Activated CD8-positive, alpha-beta T cell treated with anti-CD3 and anti-CD28 coated beads for 36 hours (primary cell): ENCODE measurements at places on chromosomes 11 and 22. TPM values are rescaled to one million over a fixed set of nuclear protein-coding genes. Genes with fewer than 3 reads are reported as not detected.

The ASRGL1 gene
- 6.4 TPM for total RNA-seq

- DNase-seq: peak; percentile 74
- no peaks in the 10 kb centered on the region for H3K27me3 ChIP-seq
- peaks cover 35% of the 10 kb centered on the region for H3K36me3 ChIP-seq
- H3K27ac ChIP-seq: peak overlapping the region; percentile 92
- peaks cover 17% of the 10 kb centered on the region for H3K4me1 ChIP-seq
Observed at GRCh38 chr22:31347251-31348008, 1.3 kb upstream of the PATZ1 start.

DNA sequence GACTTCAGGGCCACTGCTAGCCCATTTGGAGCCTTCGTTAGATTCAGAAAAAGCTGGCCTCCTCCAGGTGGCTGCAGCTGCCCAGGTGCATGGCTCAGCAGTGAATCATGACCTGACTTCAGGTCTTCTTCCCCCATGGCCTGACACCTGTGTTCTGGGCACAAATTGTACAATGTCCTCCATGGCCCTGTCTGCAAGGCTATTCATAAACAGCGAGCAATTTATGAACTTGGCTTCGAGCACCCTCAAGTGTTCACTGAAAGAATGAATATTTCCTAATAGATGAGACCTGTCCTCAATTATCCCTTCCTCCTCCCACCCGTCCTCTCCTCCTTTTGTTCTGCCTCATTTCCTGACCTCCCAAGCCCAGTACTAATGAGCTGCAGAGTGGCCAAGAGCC, 12.2 kb upstream of the VPS37C start:
- no peaks in the 10 kb centered on the region for H3K36me3 ChIP-seq
- H3K4me1 ChIP-seq: peaks cover 17% of the 10 kb centered on the region
- no peak for DNase-seq
- H3K4me3 ChIP-seq: no peak overlapping the region

The DEUP1 gene
- not detected for total RNA-seq

- no peak overlapping the region for H3K4me3 ChIP-seq
- H3K4me1 ChIP-seq: no peaks in the 10 kb centered on the region
- DNase-seq: no peak
Observed at GRCh38 chr11:27248576-27249509, 114.2 kb downstream of the CCDC34 start.

The MCHR1 gene
- not detected for total RNA-seq

The AIP gene
- total RNA-seq: 145 TPM

DNA sequence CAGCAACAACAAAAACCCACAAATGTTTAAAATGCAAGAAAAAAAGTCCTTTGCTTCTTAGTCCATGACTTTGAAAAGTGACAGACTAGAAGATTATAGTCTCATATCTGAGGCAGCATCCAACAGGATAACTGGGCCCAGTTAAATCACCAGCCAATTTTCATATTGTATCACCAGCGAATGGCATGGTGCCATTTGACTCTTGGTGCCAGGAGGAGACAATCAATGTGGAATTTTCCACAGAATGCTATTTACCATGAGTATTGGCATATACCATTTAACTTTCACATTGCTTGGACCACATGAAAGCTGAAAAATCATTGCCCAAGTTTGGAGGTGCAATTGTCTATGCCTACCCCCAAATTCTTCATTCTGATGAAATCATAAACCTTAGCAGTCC, 255.5 kb downstream of the TENM4 start:
- H3K27me3 ChIP-seq: no peaks in the 10 kb centered on the region
- H3K27ac ChIP-seq: no peak overlapping the region
- H3K36me3 ChIP-seq: no peaks in the 10 kb centered on the region
- no peak for DNase-seq

GRCh38 chr11:10351765-10352641, 47.1 kb downstream of the ADM start:
- no peak for DNase-seq
- no peaks in the 10 kb centered on the region for H3K36me3 ChIP-seq
- no peak overlapping the region for H3K27ac ChIP-seq
- H3K27me3 ChIP-seq: peaks cover 20% of the 10 kb centered on the region
- peaks cover 3% of the 10 kb centered on the region for H3K4me1 ChIP-seq

DNA sequence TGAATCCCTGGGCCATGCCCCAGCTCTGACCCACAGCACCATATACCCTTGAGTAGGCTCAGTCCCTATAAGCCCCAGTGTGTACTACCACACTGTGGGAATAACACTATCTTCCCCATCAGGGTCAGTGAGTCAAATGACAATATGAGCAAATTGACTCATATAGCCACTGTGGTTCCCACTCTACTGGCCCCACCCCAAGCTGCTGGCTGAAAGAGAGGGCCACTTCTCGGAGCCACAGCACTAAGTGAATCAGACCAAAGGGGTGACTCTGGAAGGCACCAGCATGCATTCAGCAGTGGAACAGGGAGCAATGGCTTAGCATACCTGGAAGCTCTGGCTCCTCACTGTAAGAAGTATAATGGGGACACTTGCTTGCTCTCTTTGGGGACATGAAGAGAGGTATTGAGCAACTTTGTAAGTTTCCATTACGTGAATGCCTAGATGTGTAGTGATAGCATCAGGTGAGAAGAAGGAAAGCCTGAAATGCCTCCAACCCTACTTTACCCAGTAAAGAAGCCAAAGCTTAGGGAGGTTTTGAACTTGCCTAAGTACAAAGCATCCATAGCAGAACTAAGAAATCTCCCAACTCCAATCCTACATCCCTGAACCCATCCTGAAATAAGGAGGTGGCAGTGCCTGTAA, 13.5 kb downstream of the CD59 start:
- peaks cover 38% of the 10 kb centered on the region for H3K4me1 ChIP-seq
- H3K4me3 ChIP-seq: no peak overlapping the region
- H3K27ac ChIP-seq: peak overlapping the region; percentile 50
- peak; percentile 71 for DNase-seq
- H3K27me3 ChIP-seq: no peaks in the 10 kb centered on the region
- peaks cover 13% of the 10 kb centered on the region for H3K36me3 ChIP-seq

The MEI1 gene
- total RNA-seq: 27.7 TPM

The LINC01488 gene
- total RNA-seq: not detected

GRCh38 chr11:102226702-102227490, 90.4 kb upstream of the BIRC3 start:
- DNase-seq: no peak
- H3K27ac ChIP-seq: no peak overlapping the region
- H3K36me3 ChIP-seq: no peaks in the 10 kb centered on the region
- H3K27me3 ChIP-seq: peaks cover 3% of the 10 kb centered on the region
- no peaks in the 10 kb centered on the region for H3K4me1 ChIP-seq
- H3K4me3 ChIP-seq: no peak overlapping the region

GRCh38 chr11:113384551-113384950, 3.0 kb upstream of the ANKK1 start:
- peaks cover 8% of the 10 kb centered on the region for H3K36me3 ChIP-seq
- no peak for DNase-seq
- peaks cover 2% of the 10 kb centered on the region for H3K27me3 ChIP-seq
- H3K4me3 ChIP-seq: no peak overlapping the region

DNA sequence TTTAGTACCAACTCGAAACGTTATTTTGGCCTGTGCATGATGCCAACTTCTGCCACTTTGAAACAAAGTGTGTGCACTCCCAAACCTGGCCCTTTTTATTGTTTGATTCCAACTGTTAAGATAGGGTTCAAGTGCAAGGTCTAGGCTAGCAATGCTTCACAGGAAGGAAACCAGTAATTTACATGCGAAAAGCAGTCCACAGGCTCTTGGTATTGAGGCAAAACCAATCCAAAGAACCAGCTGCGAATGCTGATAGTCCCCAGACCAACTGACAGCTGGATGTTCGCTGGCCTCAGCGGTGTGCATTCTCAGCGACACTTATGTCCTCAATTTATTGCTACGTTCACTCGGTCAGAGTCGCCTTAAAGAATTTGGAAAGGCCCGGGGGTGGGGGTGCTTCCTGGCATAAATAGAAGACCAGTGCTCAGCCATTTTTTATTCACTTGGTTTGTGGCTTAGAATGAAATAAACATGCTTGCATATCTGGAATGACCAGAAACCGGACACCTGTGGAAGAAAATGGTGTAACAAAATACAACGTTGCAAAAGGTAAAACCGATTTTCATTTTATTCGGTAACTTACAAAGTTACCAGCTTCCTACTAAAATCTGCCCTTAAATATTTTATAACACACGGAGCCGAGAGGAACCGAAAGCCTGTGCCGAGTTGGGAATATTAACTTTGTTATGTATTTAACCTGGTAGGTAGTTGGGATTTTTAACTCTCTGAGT, 1.6 kb downstream of the CPT1A start:
- H3K4me1 ChIP-seq: peaks cover 59% of the 10 kb centered on the region
- peak; percentile 37 for DNase-seq
- H3K36me3 ChIP-seq: no peaks in the 10 kb centered on the region
- peak overlapping the region; percentile 91 for H3K27ac ChIP-seq
- no peaks in the 10 kb centered on the region for H3K27me3 ChIP-seq

The BRSK2 gene
- 2.0 TPM for total RNA-seq

The ACCSL gene
- not detected for total RNA-seq

The TREH gene
- not detected for total RNA-seq

The NNMT gene
- total RNA-seq: not detected

GRCh38 chr11:86202013-86202336, 42.6 kb upstream of the EED start:
- H3K4me3 ChIP-seq: no peak overlapping the region
- no peaks in the 10 kb centered on the region for H3K36me3 ChIP-seq
- H3K27me3 ChIP-seq: no peaks in the 10 kb centered on the region
- H3K4me1 ChIP-seq: peaks cover 6% of the 10 kb centered on the region

GRCh38 chr11:27233654-27234042, 129.4 kb downstream of the CCDC34 start:
- H3K36me3 ChIP-seq: no peaks in the 10 kb centered on the region
- peaks cover 7% of the 10 kb centered on the region for H3K27me3 ChIP-seq
- H3K4me1 ChIP-seq: no peaks in the 10 kb centered on the region
- no peak overlapping the region for H3K4me3 ChIP-seq

GRCh38 chr22:49913026-49913425, 5.2 kb downstream of the ALG12 start:
- H3K27ac ChIP-seq: no peak overlapping the region
- H3K4me3 ChIP-seq: no peak overlapping the region
- peaks cover 5% of the 10 kb centered on the region for H3K4me1 ChIP-seq
- peaks cover 4% of the 10 kb centered on the region for H3K36me3 ChIP-seq
- no peak for DNase-seq
- no peaks in the 10 kb centered on the region for H3K27me3 ChIP-seq

- H3K4me3 ChIP-seq: no peak overlapping the region
- H3K36me3 ChIP-seq: no peaks in the 10 kb centered on the region
- H3K27ac ChIP-seq: no peak overlapping the region
- no peak for DNase-seq
Observed at GRCh38 chr11:128535468-128536457, 51.6 kb downstream of the ETS1 start.

- no peaks in the 10 kb centered on the region for H3K4me1 ChIP-seq
- H3K4me3 ChIP-seq: no peak overlapping the region
- no peak for DNase-seq
- no peaks in the 10 kb centered on the region for H3K36me3 ChIP-seq
- H3K27me3 ChIP-seq: peaks cover 20% of the 10 kb centered on the region
Observed at GRCh38 chr11:70079691-70080090, 1.6 kb downstream of the ANO1 start.

DNA sequence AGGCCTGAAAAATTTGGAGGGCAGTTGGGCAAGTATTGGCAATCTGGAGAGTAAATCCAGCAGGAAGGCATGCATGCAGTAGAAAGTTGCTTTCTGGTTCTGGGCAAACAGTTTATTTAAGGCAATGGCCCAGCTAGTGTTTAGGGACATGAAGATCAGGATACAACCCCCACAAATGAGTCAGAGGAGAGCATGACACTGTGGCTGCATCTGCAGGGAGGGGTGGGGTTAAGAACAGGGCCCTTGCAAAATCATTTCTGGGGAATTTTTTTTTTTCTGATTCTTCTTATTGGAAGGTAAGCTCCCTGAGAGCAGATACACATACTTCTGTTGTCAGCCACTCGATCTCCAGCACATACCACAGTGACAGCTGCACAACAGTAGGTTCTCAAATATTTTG, 61.1 kb downstream of the FDX1 start:
- no peaks in the 10 kb centered on the region for H3K36me3 ChIP-seq
- H3K4me1 ChIP-seq: no peaks in the 10 kb centered on the region
- H3K27ac ChIP-seq: no peak overlapping the region
- no peaks in the 10 kb centered on the region for H3K27me3 ChIP-seq

DNA sequence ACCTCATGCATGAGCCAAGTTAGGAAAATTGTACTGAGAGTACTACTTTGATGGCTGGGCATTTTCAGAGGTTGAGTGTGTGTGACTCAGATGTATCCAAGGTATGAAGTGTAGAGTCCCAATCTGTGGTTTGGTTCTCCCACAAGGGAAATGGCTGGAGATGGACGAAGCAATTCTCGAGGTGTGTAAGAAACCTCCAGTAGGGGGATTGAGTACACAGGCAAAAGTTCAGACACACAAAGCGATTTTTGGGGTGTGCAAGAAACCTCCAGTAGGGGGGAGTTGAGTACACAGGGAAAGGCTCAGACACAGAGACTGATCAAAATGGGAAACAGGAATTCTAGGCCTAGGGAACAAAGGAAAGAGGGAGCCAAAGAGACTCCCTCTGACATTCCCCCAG, 1536.3 kb downstream of the FAM181B start:
- DNase-seq: no peak
- no peak overlapping the region for H3K4me3 ChIP-seq
- no peaks in the 10 kb centered on the region for H3K4me1 ChIP-seq
- no peaks in the 10 kb centered on the region for H3K36me3 ChIP-seq
- H3K27ac ChIP-seq: no peak overlapping the region
- H3K27me3 ChIP-seq: no peaks in the 10 kb centered on the region

The FGF19 gene
- total RNA-seq: not detected

GRCh38 chr11:126561327-126561893, 205.9 kb downstream of the ST3GAL4 start:
- H3K4me1 ChIP-seq: no peaks in the 10 kb centered on the region
- peaks cover 6% of the 10 kb centered on the region for H3K27me3 ChIP-seq
- no peak overlapping the region for H3K27ac ChIP-seq
- no peaks in the 10 kb centered on the region for H3K36me3 ChIP-seq
- peak; percentile 46 for DNase-seq
- no peak overlapping the region for H3K4me3 ChIP-seq

The FXYD2 gene
- 6.7 TPM for total RNA-seq

DNA sequence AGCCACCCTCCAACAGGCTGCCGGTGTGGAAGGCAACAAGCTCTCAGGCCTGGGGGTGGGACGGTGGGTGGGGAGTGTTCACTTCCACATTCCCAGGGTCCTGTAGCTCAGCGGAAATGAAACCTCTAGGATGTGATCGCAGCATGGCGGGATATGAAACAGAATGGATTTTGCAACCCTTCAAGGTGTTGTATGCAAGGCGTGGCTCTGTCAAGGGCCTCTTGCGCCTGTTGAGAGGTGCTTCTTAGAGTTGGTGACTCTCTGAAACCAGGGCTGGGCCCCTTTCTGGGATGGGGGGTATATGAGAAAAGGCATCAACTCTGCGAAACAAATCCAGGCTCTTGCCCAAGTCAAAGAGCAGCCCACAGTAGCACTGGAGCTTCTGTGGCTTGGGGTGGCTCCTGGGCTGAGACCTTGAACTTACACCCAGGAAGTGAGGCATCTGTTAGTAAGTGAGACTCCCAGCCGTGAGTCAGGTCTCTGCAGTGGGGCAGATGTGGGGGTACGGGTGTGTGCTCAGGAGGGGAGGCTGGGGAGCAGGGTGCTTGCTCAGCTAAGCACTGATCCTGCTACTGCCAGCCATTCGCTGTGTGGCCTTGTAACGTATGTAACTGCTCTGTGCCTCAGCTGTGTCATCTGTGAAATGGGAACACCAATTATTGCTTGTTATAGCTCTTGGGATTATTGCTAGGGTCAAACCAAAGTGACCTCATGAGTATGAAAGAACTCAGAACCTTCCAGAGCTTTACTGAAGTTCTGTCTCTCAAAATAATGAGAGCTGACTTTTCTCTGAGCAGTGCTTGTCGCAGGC, 28.3 kb downstream of the NECTIN1 start:
- no peaks in the 10 kb centered on the region for H3K36me3 ChIP-seq
- H3K27me3 ChIP-seq: peaks cover 1% of the 10 kb centered on the region
- H3K27ac ChIP-seq: no peak overlapping the region
- no peak overlapping the region for H3K4me3 ChIP-seq

The GRK3 gene
- 26.7 TPM for total RNA-seq
